ENCODE measurements at places on chromosomes 2 and 18.

GRCh38 chr2:231190531-231191197, 7.8 kb upstream of the ARMC9 start:
- DNase-seq = no peak

DNA sequence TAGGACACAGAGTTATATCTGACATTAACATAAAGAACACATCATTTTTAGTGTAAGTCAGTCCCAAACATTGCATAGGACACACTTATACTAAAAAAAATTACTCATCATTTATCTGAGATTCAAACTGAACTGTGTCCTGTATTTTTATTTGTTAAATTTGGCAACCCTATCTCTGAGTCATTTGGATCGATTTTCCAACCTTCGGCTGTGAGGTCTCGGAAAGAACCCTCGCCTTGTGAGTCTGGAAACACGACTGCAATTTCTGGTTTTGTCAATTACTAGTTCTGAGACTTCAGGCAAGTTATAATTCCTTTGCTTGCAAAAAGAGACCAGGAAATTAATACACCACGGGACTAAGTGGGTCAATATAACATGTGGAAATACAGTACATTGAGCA, 14.0 kb downstream of the ATP8B1 start:
- peak; percentile 56 for DNase-seq

GRCh38 chr18:4264347-4264791, 190.7 kb downstream of the DLGAP1 start:
- DNase-seq = no peak

DNA sequence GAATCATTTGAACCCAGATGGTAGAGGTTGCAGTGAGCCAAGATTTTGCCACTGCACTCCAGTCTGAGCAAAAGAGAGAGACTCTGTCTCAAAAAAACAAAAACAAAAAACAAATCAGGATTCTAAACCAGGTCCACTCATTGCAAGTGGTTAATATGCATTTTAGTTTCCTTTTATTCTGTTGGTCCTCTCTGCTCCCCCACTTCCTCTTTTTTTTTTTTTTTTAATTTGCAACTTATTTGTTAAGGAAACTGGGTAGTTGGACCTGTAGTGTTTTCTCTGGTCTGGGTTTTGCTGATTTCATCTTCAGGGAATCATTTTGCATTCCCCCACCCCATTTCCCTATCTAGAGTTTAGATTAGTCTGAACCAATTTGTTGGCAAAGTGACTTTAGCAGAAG, 14.0 kb downstream of the FER1L5 start:
- DNase-seq = no peak

- DNase-seq = no peak
These were observed 19.0 kb downstream of the PNO1 start for GRCh38 chr2:68176657-68177056.

DNA sequence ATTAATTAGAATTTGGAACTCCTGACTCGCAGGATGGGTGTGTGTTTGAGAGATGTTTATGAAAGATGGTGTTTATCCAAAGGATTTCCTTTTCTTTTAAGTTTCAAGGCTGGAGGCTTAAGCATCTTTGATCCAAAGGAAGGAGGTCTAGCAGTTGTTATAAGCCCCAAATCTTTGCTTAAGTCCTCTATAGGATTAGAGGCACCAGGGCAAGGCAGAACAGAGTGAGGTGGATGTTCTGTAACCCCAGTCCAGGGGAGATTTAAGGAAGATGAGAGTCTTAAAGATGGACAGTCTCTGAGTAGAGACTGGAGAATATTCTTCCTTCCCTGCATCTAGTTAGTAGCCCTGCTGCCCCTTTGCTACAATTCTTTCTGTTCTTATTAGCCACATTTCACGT, 17.5 kb downstream of the LBH start:
- no peak for DNase-seq

DNA sequence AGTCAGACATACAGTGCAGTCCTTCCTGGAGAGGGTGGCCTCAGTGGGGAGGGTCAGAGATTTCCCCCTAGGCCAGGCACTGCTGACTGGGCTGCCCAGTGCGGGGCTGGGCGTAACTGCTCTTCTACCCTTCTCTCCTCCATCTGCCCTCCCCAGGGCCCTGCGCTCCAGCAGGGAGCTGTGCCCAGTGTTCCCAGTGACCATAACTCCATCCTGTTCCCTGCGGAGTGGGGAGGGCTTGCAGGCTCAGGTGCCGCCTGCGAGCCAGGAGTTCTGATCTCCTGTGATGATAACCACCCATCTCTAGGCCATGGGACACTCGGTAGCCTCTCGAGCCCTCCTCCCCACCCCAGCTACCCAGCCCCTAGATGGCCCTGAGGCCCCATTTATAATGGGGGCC, 107.6 kb downstream of the SMAD7 start:
- DNase-seq = no peak

Data from adipocyte (in vitro differentiated cells).